ENCODE measurements at places on chromosomes 3 and 15.

- no peak for DNase-seq
Measured at GRCh38 chr15:84979651-84980050, 2.0 kb upstream of the PDE8A start.

- DNase-seq, result no peak
Measured at GRCh38 chr3:12773710-12774086, 14.6 kb upstream of the TMEM40 start.

DNA sequence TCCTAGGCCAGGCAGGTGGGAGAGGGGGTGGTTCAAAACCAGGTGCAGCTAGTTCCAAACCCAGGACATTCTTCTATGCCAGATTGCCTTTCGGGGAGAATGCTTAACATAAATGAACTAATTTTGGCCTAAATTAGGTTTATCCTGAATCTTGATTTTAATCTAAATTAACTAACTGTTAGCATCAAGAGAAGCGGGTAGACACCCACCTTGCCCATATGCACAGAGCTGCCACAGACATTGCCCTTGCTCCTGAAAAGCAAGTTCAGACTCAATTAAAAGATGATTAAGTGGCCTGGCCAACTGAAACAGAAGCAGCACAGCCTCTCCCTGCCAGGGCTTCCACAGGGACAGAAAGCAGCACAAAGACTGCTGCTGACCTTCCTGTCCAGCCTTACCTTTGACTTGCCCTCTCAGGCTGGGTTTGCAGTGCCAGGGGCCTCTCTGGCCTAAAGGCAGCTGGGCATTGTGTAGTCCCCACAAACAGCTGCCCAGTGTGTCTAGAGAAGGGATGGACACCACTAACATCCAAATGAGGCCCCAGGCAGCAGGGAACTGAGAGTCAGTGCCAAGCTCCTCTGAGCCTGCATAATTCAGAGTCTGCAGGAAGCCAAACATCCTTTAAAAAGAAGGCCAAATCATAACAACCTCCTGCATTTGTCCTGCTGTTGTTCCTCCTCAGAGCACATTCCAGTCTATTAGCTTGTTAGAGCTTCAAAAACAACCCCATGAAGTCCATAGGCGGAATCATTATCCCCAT is 15.4 kb upstream of the OXTR start:
- no peak for DNase-seq

- DNase-seq, result no peak
Measured at GRCh38 chr3:43409506-43409905, 123.2 kb downstream of the SNRK start.

DNA sequence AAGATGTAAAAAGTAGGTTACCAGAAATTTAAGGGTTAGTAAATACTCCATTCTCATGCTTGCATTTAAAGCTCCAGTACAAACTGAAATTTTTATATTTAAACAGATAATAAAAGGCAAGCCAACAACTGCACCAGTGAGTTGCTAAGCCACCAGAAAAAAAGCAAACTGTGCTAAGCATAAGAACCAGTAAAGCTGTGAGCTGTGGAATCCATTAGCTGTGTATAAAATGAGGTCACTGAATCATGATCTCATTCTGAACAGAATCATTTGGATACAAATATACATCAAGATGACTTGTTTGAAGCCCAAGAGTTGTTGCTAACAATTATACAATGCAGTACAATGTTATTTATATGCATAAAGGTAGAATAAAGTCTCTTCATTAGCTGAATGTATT is 1312.2 kb downstream of the SI start:
- DNase-seq, result no peak

GRCh38 chr3:29512641-29513040 is 231.8 kb downstream of the RBMS3 start:
- DNase-seq, result no peak
